ENCODE measurements at places on chromosomes 1 and 21.

GRCh38 chr1:51728611-51729155 lies 111.8 kb downstream of the OSBPL9 start:
- no peak for DNase-seq

DNA sequence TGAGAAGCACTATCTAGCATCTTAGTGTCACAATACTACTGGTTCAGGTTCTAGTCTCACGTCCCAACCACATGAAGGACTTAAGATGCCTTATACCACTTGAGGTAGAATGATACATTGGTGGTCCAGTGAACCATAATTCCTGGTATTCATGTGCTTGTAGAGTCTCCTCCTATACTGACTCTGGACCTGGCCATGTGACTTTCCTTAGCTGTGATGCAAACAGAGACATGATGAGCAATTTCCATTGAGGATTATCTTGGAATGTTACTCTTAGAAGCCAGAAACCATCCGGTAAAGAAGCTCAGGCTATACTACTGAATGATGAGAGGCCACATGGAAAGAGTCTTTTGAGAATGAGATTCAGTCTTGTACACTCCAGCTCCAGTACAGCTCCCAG lies 105.7 kb downstream of the NME7 start:
- no peak for DNase-seq

DNA sequence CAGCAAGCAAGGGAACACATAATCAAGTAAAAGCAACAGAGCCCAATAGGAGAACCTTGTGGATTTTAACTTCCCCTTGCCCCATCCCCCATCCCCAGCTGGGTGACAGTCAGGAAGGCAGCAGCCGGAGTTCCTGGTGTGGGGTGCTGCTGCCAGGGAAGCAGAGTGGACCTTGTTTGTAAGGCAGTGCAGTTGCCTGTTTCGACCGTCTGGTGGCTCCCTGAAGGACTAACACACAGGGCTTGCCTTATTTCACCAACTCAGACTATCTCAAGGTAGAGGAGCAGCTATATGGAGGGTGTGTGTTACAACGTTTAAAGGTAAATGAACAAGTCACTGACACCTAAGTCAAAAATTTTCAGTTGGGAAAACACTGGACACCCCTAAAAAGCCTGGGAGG lies 6.6 kb downstream of the KRTAP10-8 start:
- no peak for DNase-seq

GRCh38 chr1:18575620-18576019 lies 55.0 kb upstream of the PAX7 start:
- DNase-seq, result no peak

GRCh38 chr21:40244981-40245380 lies 377.7 kb downstream of the PCP4 start:
- no peak for DNase-seq

Measured in AML-193 (cell line).